Right ventricle myocardium superior (tissue), 1 donor: ENCODE measurements at places on chromosomes 2 and 18. TPM values are rescaled to one million over a fixed set of nuclear protein-coding genes. Genes with fewer than 3 reads are reported as not detected.

DNA sequence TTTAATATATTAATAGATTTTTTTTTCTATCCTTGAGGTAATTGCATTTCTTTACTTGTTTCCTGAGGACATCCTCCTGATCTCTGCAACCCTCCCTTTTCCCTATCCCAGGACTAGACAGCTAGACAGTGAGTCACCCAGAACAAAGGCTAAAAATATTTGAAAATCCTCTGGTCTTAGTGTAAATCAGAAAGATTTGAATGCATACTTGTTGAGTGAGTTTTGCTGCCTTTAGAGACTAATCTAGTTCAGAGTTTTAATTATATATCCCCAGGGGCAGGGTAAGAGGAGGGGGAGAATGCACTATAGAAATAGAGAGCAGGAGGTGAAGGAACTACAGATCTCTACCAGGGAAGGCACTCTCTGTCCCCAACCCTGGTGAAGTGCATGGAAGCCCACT, 202.3 kb upstream of the TCF4 start:
- no peak for DNase-seq

GRCh38 chr2:138335036-138335435, 166.5 kb upstream of the SPOPL start:
- no peak for DNase-seq

DNA sequence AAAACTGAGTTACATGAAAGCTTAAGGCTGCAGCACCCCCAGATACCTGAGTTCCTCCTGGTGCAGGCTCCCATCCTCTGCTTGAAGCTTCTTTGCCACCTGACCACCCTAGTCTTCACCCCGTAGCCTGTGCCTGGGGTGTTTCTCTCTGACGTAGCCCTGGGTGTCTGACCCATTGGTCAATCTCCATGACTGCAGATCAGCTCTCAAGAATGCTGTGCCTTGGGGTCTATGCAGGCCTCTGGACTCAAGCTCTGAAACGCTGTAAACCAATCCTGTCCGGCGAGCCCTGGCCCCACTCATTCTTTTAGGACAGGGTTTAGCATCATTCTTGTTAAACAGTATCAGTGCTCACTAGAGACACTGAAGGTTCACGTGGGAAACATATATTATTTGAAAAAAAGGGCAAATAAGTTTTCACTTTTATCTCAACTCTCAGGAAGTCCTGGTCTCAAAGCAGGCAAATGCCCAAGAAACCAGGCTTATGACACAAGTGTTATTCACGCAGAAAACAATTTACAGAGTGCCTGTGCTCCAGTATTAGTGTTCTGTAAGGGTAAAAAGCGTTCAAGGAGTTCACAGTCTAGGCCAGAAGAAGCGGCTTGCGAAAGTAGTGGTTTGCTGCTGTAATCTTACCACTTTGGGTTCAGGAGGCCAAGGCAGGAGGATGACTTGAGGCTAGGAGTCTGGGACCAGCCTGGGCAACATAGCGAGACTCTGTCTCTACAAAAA, 22.8 kb upstream of the PPP4R1 start:
- no peak for DNase-seq

GRCh38 chr18:911025-911424, 6.4 kb downstream of the ADCYAP1 start:
- DNase-seq = no peak

DNA sequence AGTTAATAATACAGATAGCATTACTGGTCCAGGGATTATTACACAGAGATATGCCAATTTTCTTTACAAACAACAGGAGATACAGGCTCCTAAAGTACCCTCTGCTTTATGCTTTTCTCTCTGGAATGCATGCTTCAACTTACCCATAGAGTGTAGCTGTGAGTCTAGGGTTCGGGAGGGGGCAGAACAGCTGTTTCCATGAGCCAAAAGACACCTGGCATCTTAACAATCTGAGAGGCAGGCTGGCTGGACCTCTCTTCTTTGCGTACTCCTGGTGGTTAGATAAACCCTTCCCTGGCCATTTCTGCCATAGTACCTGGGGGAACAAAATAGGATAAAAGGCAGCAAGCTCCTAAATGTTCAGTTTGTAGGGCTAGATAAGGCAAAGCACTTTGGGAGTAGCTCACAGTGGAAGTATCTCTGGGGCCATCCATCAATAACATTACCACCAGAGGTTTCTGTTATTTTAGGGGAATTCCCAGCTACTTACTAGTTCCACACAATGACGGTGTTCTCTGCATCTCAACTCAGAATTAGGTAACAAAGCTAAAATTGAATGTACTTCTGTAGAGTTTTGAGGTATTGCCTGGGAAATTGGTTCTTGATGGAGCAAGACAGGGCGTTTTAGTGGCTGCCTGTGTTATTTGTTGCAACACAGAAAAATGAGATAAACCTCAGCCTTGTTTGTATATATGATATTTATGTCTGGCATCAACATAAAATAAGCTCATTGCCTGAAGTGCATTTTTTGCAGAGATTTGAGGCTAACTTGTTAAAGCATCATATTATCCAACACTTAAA, 6.2 kb upstream of the CCDC85A start:
- DNase-seq = no peak

DNA sequence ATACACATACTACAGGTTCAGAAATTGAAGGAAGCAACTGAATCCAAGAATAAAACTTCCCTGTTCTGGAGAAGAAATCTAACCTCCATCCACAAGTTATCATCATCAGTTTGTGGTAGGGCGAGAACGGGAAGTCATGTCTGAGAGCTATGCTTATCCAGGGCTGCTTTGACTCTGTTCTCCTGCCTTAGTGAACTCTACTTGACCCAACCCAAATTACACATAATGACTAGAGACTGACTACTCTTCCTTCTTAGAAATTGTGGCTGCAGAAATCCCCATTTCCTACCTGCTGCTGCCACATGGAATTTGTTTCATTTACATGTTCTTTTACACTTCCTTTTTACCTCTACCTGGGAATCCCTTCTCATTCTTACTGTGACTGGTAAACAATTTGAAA, 1102.6 kb upstream of the PIK3C3 start:
- no peak for DNase-seq

- DNase-seq = no peak
Measured at GRCh38 chr2:37154785-37155184, 2.0 kb downstream of the EIF2AK2 start.

DNA sequence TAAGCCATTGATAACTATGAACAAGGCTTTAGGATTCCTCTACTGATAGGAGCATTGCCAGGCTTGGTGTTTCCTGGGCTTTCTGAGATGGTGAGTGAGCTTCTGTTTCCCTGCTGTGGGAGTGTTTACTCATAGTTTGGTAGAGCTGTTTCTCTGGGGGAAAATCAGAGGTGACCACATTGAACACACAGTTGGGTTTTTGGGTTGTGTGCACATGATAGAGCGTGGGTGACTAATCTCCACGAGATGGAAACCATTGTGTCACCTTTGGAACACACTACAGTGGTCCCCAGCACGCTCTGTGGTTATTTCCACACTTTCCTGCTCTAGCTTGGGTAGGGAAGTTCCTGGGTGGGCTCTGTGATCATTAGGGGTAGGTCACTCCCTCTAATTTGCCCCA, 5.4 kb downstream of the IL1R1 start:
- no peak for DNase-seq

GRCh38 chr2:10400978-10401951, 46.9 kb downstream of the ODC1 start:
- no peak for DNase-seq

GRCh38 chr18:59056706-59057492, 82.8 kb upstream of the SEC11C start:
- DNase-seq = peak; percentile 62

DNA sequence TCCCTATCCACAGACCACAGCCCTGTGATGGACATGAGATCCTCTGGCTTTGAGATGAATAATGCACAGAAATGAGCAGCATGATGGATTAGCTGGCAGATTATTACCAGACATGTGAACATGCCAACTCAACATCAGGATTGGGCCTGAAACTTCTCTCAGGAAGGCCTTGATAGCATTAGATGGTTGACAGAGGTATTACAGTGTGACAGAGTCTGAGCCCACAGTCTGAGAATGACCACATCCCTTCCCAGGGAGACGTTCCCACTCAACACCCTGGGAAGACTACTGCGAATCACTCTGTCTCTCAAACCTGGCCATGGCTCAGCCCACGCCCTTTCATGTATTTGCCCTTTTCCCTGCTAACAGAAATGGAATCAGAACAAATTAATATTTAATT, 66.9 kb downstream of the BCL11A start:
- no peak for DNase-seq

- DNase-seq = peak; percentile 65
Measured at GRCh38 chr2:242020196-242021004, 150.9 kb downstream of the RTP5 start.

GRCh38 chr2:171564463-171564862, 42.2 kb downstream of the CYBRD1 start:
- DNase-seq = no peak

DNA sequence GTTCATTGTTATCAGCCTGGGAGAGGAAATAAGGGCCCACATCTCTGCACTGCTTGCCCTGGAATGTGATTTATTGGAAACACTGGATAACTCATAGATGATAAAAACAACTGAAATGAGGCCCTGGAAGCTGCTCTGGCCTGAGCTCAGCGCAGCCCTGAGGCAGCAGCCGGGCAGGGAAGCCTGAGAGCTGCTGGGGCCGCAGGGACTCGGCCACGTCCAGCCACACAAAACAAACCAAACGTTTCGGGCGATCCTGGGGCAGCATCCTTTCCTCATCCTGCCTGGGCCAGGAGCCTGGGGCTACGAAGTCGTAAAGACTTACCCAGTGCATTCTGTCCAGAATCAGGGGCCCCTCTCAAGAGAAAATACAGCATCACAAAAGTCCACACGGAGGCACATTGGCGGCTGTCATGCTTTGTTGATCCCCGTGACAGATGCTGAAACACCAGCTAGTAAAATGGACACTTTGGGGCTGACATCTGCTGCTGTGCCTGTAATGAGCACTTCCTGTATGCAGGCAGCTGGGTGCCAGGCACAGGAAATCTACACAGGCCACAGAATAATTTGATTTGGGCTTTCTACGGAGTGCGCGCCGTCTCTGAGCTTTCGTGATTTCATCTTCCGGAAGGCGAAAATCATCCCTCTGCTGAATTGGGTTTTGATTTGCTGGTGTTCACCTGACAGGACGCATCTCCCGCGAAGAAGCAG, 250.6 kb downstream of the EIPR1 start:
- no peak for DNase-seq

DNA sequence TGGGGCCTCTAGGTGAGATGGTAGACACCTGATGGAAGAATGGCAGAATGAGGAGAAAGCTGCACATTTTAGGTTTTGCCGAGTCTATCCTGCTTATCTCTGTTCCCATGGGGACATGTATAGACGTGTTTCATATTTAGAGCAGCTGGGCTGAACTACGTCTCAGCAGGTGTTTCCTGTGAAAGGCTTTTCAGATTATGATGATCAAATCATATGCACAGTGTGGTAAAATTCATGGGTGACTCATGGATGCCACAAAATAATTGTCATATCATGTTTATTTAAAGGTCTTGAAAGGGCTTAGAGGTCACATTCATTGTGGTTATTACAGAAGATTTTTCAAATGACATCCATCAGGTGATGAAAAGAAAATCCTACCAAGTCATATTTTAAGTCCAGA, 90.5 kb downstream of the ICOS start:
- DNase-seq = no peak

DNA sequence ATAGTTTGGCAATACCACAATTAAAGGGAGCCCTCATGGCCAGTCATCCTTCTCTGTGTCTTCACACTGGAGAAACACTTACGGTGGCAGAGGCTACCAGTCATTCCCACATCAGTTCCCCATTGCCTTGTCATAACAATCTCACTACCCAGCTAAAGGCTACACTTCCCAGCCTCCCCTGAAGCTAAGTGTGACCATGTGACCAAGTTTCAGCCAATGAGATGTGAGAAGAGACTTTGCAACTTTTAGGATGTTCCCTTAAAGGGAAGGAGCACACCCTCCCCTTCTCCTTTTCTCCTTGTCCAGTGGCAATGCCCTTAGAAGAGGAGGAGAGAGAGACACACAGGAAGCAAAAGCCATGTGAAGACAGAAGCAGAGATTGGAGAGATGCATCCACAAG, 89.0 kb upstream of the RAB12 start:
- DNase-seq = no peak

DNA sequence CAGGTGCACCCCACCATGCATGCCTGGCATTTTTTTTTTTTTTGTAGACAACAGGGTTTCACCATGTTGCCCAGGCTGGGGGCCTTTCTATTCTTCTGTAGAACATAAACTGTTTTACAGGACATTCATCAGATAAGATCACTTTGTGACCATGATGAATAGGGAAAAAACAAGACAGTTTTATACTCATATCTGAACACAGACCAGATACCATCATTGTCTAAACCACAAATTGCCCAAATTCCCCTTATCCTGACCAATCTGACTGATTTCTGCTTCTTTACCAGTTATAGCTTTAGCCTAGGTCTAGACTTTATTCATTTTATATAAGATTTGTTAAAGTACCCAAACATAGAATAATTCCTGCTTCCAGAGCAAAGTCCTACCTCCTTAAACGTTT, 1699.3 kb upstream of the TMEFF2 start:
- no peak for DNase-seq

GRCh38 chr2:163799807-163800206, 64.0 kb upstream of the FIGN start:
- DNase-seq = no peak

DNA sequence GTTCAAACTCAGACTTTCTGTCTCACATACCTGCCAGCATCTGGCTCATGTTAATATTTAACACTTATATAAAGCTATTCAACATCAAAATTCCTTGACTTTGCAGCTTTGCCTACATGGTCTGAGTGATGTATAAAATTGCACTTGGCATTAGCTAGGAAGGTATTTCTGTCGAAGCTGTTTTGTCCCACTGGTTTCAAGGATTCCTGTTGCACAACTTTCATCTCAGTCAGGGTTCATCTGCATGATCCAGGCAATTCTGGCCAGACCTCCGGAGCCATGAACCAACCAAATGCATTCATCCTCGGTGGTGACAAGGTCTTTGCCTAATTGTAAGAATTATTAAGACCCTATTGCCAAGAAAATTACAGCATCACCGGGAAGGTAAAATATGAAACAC, 185.4 kb downstream of the ZEB2 start:
- no peak for DNase-seq

- DNase-seq = no peak
Measured at GRCh38 chr2:180307096-180307495, 300.0 kb upstream of the CWC22 start.

DNA sequence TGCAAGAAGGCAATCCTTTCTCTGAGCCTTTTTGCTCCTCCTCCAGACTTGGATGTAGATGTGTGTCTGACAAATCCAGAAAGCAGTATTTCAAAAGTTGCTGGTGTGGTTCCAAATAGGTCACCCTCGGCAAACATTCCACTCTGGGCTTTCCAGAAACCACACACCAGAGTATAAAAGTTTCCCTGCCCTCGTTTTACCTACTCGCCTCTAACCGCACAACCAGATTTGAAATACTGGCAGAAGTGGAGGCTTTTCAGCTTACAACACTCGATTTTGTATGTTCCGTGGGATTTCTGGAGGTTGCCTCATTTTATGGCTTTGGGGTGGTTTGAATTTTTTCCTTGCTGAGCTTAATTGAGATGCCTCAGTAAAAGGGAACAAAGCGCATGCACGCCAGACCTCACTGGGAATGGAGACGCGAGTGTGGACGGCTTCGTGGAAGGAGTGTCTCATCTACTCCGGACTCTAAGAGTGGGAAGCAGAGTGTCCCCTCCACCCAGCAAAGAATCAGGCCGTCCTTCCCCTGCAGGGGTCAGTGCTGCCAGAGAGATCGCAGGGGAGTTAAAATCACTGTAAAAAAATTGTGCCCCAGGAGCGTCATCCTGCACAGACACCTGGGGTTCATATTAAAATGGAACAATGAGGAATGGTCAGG, 44.0 kb upstream of the RPL31 start:
- peak; percentile 30 for DNase-seq

Gene OTOS
- total RNA-seq = not detected

Gene CKAP2L
- 0.30 TPM for total RNA-seq

Gene CFAP65
- total RNA-seq = not detected

Gene SH3YL1
- total RNA-seq = 7.4 TPM

Gene PRKAG3
- not detected for total RNA-seq
